Memory B cell (primary cell): ENCODE measurements at places on chromosomes 6 and 20.

GRCh38 chr6:159727717-159728445 lies 575 bp downstream of the WTAP start:
- H3K27ac ChIP-seq = peak overlapping the region; percentile 98
- H3K4me1 ChIP-seq = peaks cover 26% of the 10 kb centered on the region
- H3K27me3 ChIP-seq = no peaks in the 10 kb centered on the region
- no peak for DNase-seq
- peak overlapping the region; percentile 83 for H3K4me3 ChIP-seq
- H3K36me3 ChIP-seq = peaks cover 4% of the 10 kb centered on the region

DNA sequence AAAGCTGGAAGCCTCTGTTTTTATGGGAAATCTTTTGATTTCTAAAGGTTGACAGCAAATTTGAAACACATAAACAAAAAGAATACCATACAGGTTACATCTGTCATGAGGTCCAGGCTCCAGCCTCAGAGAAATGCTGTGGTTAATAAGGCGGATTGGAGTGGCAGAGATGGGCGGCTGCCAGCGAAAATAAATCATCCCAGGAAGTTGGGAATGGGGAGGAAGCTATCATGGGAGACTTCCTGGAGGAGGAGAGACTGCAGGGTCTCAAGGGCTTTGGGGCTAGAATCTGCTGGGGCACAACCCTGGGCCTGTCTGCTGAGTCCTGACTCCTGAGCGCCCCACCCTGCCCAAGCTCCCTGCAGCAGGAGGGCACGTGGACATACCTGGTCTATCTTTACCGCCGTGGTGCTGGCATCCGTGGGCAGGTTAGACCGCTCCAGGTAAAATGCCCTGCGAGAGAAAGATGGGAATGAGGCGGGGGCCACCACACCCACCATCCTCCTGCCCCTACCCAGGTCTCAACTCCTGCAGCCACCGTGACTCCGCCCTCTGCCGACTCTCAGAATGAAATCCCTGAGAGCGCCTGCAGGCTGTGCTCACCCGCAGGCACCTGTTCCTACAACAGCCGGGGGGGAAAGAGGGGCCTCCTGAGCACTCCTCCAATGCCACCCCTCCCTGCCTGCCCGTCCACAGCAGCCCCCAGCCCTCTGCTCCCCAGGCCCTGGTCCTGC lies 197.3 kb downstream of the PREX1 start:
- H3K36me3 ChIP-seq = peaks cover 44% of the 10 kb centered on the region
- H3K27me3 ChIP-seq = no peaks in the 10 kb centered on the region
- no peak for DNase-seq
- H3K4me3 ChIP-seq = no peak overlapping the region
- no peak overlapping the region for H3K27ac ChIP-seq
- peaks cover 5% of the 10 kb centered on the region for H3K4me1 ChIP-seq

DNA sequence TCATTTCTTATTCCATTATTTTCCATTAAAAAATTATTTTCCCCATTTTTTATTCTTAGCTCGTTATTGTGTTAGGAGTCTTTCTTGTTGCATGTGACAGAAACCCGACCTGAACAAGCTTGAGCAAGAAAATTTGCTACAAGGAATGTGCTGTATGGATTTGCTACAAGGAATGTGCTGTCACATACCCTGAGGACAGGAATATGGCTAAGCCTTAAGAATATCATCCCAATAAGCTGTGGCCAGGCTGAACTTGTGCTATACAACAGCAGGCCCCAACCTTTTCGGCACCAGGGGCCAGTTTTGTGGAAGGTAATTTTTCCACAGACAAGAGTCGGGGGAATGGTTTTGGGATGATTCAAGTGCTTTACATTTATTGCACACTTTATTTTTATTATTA lies 114.0 kb downstream of the TRMT11 start:
- peaks cover 10% of the 10 kb centered on the region for H3K36me3 ChIP-seq
- DNase-seq = no peak
- H3K27me3 ChIP-seq = no peaks in the 10 kb centered on the region
- H3K4me1 ChIP-seq = no peaks in the 10 kb centered on the region
- no peak overlapping the region for H3K27ac ChIP-seq

DNA sequence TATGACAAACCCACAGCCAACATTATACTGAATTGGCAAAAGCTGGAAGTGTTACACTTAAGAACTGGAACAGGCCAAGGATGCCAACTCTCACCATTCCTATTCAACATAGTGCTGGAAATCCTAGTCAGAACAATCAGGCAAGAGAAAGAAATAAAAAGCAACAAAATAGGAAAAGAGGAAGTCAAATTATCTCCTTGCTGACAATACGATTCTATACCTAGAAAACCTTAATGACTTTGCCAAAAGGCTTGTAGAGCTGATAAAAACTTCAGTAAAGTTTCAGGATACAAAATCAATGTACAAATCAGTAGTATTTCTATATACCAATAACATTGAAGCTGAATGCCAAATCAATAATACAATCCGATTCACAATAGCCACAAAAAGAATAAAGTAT lies 32.4 kb downstream of the OR5V1 start:
- H3K27ac ChIP-seq = no peak overlapping the region
- DNase-seq = no peak
- no peak overlapping the region for H3K4me3 ChIP-seq
- no peaks in the 10 kb centered on the region for H3K36me3 ChIP-seq

- no peaks in the 10 kb centered on the region for H3K27me3 ChIP-seq
- no peak overlapping the region for H3K27ac ChIP-seq
- H3K4me3 ChIP-seq = no peak overlapping the region
- no peaks in the 10 kb centered on the region for H3K36me3 ChIP-seq
Observed at GRCh38 chr6:25404693-25405169, 125.6 kb downstream of the CARMIL1 start.

DNA sequence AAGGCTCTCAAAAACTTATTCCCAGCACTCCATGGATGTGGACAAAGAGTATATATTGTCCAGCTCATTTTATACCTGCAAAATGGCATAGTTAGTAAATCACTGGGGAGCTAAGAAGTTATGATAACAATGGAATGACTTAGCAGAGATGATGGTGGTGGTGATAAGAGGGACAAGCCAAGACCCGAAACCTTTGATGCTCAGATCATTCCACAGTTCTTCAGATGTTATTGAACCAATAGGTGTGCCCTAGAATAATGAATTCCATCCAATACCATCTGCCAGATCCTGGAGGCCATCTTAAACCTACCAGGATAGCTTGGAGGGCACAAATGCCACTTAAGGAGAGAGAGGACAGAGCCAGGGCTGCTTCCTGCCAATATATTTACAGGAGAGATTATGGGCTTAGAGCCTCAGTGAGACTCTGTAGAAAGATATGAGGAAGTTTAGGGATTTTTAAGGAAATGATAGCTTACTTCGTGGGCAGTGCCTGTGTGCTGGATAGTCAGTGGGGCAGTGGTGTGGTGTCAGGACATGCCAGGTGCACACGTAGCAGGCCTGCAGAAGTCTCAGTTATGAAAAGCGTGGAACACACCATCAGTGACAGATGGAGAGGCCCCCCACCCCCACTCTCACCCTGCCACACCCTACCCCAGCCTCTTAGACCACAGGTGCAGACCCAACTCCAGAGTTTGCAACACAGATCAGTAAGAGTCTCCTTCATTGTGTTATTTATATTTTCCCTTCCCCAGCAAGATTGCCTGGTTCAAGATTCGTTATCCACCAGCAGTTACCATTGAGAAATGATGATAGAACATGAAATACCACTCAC lies 209.7 kb upstream of the SUPT3H start:
- H3K4me1 ChIP-seq = peaks cover 19% of the 10 kb centered on the region
- H3K27ac ChIP-seq = no peak overlapping the region
- no peak overlapping the region for H3K4me3 ChIP-seq
- H3K36me3 ChIP-seq = peaks cover 4% of the 10 kb centered on the region
- H3K27me3 ChIP-seq = peaks cover 9% of the 10 kb centered on the region

DNA sequence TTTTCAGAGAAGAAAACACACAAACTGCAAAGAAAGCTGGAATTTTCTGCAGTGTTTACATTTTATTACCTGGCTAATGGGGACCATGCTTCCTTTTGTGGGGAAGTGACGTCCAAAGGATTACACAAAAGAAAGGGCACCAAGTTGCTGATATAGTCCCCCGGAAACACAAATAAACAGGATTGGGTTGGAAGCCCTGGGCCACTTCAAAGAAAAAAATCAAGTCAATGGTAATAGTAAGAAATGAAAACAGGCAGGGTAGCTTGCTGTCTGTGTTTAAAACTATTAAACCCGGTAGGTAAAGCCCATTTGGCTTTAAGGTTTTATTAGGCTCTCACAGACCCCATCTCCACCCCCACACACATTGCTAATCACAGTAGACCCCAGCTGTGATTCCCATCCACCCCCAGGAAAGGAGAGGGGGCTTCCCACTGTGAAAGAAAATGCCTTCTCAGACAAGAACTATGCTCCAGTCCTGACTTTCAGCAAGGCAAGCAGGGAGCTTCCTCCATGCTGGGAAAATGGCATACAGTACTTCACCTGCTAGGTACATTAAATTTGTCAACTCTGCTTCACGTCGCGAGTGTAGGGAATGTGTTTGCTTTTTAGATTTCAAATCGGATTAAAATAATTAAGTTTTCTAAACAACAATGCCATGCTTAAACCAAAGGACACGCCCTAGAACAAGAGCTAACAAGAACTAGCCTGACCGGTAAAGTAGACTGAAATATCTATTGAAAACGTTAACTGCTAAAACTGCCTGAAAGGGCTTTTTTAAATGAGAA lies 1.1 kb downstream of the PERP start:
- H3K36me3 ChIP-seq = no peaks in the 10 kb centered on the region
- peaks cover 22% of the 10 kb centered on the region for H3K27me3 ChIP-seq
- H3K4me1 ChIP-seq = peaks cover 17% of the 10 kb centered on the region
- no peak overlapping the region for H3K27ac ChIP-seq
- peak overlapping the region; percentile 21 for H3K4me3 ChIP-seq

DNA sequence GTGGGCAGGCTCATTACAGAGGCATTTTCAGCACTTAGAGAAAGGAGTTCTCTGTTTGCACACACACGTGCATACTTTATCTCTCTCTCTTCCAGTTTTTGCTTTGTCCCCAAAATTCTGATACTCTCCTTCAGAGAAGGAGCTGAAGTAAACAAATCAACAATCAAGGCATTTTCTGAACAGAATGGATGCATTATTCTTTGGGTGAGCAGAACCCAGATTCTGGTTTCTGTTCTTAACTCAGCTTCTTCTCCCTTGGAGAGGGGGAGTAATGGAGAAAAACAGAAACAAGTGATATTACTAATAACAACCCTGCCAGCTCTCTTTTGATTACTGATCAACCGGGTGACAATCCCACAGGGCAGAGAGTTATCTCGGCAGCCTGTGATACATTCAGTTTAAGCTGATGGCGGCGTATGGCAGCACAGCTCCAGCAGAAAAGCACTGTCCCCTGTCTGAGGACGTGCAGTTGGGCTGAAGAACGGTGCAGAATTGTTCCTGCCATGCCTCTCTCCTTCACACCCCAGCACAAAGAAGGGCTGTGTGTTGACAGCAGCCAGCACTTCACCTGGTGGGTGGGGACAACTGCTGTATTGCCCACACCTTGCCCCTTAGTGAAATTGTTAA lies 47.3 kb upstream of the SASH1 start:
- H3K4me3 ChIP-seq = no peak overlapping the region
- H3K27me3 ChIP-seq = peaks cover 6% of the 10 kb centered on the region
- H3K4me1 ChIP-seq = no peaks in the 10 kb centered on the region
- no peak for DNase-seq
- H3K36me3 ChIP-seq = no peaks in the 10 kb centered on the region

GRCh38 chr6:120903836-120904235 lies 430.4 kb downstream of the TBC1D32 start:
- H3K27ac ChIP-seq = no peak overlapping the region
- H3K36me3 ChIP-seq = no peaks in the 10 kb centered on the region
- no peak for DNase-seq
- H3K4me3 ChIP-seq = no peak overlapping the region

DNA sequence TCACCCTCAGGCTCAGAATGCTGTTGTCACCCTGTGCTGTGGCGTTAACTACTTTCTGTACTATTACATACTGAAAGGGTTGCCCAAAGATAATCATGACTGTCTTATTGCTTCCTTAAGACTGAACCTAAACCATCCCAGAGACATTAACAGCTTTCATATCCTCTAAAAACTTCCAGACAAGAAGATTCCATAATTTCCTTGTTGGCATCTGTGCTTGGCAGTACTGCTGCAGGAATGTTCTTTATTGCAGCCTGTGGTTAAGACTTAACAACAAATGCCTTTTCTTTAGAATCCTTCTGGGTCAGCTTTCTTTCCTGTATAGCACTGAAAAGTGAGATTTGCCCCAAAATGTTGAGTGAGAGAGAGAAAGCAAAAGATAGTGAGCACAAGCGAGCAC lies 109.7 kb downstream of the GJA10 start:
- no peaks in the 10 kb centered on the region for H3K27me3 ChIP-seq
- no peak for DNase-seq
- H3K4me3 ChIP-seq = no peak overlapping the region
- H3K27ac ChIP-seq = no peak overlapping the region

GRCh38 chr6:159134701-159135364 lies 34.4 kb upstream of the FNDC1 start:
- H3K36me3 ChIP-seq = no peaks in the 10 kb centered on the region
- DNase-seq = peak; percentile 88
- H3K27me3 ChIP-seq = peaks cover 3% of the 10 kb centered on the region
- peak overlapping the region; percentile 43 for H3K4me3 ChIP-seq
- H3K4me1 ChIP-seq = peaks cover 14% of the 10 kb centered on the region

DNA sequence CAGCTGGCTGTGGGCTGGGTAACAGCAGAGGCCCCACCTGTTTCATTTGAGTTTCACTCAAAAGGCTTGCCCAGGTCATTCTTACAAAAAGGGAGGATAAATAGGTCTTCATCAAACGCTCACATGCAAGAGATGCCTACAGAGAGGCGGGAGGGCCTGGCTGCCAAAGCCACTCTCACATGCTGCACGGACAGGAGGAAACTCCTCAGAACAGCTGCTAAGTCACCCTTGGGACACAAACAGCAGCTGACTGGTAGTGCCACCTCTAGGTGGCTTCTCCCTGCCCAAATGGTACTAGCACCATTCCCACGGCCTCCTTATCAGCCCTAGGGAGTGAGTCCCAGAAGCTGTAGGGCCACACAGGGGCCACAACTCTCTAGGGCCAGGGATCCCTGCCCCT lies 23.8 kb downstream of the SLC22A23 start:
- H3K36me3 ChIP-seq = no peaks in the 10 kb centered on the region
- H3K4me1 ChIP-seq = peaks cover 4% of the 10 kb centered on the region
- H3K27me3 ChIP-seq = peaks cover 7% of the 10 kb centered on the region
- no peak overlapping the region for H3K27ac ChIP-seq
- no peak for DNase-seq
- H3K4me3 ChIP-seq = no peak overlapping the region

DNA sequence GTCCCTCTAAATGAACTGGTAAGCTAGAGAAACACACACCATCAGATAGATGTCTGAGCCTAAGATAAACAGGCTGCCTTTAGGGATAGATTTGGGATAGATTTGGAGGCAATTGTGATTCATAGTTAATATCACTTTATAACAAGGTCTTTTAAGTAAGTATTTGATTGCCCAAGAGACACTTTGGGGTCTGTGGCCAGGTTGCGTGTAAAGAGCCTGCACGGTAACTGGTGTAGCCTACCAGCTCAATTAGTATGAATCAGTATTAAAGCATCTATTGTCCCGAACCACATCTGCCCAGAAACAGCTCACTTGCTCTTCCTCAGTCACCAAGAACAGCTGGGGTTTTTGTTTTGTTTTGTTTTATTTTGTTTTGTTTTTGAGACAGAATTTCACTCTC lies 193.3 kb downstream of the SASH1 start:
- H3K4me3 ChIP-seq = no peak overlapping the region
- peaks cover 2% of the 10 kb centered on the region for H3K27me3 ChIP-seq
- no peak overlapping the region for H3K27ac ChIP-seq
- H3K36me3 ChIP-seq = no peaks in the 10 kb centered on the region
- no peak for DNase-seq

- H3K4me3 ChIP-seq = no peak overlapping the region
- peaks cover 26% of the 10 kb centered on the region for H3K27me3 ChIP-seq
- no peak overlapping the region for H3K27ac ChIP-seq
- H3K4me1 ChIP-seq = no peaks in the 10 kb centered on the region
- DNase-seq = no peak
Observed at GRCh38 chr6:30441171-30441570, 48.1 kb upstream of the HLA-E start.
